ENCODE measurements at places on chromosomes 11 and 22. TPM values are rescaled to one million over a fixed set of nuclear protein-coding genes. Genes with fewer than 3 reads are reported as not detected.

GRCh38 chr11:58289266-58289665, 21.2 kb upstream of the OR10W1 start:
- no peak for DNase-seq

DNA sequence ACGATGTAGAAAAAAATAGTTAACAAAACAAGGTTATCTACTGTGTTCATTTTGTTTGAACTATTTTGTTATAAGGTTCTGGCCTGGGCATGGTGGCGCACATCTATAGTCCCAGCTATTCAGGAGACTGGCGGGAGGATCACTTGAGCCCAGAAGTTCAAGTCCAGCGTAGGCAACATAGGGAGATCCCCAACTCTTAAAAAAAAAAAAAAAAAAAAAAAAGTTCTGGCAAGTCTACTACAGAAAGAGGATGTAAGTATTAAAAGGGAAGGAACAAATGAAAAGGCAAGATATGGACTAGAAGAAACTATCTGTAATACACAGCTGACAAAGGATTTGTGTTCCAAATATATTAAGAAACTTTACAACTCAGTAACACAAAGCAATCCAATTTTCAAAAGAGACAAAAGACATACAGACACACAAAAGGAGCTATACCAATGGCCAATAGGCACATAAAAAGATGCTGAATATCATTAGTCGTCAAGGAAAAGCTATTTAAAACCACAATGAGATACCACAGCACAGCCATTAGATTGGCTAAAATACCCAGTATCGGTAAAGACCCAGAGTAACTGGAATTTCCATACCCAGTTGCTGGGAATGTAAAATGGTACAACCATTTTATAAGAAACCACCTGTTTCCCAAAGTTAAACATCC, 27.4 kb downstream of the RRAS2 start:
- no peak for DNase-seq

Gene SOX6
- 7.9 TPM for total RNA-seq

- no peak for DNase-seq
Measured at GRCh38 chr22:29305836-29306174, 645 bp upstream of the GAS2L1 start.

- DNase-seq, result no peak
Measured at GRCh38 chr11:133834682-133835592, 10.4 kb downstream of the SPATA19 start.

- no peak for DNase-seq
Measured at GRCh38 chr11:70364745-70365543, 33.4 kb upstream of the CTTN start.

Gene BCL2L13
- 38.9 TPM for total RNA-seq

Gene PANX2
- total RNA-seq, result 4.5 TPM

All from esophagus squamous epithelium (tissue), 5 donors.